Pulmonary artery endothelial cell (primary cell): ENCODE measurements at places on chromosomes 5 and 9. TPM values are rescaled to one million over a fixed set of nuclear protein-coding genes. Genes with fewer than 3 reads are reported as not detected.

- DNase-seq, result no peak
Observed at GRCh38 chr5:109143031-109143430, 266.7 kb downstream of the PJA2 start.

- no peak for DNase-seq
Observed at GRCh38 chr9:91117959-91118703, 243.6 kb downstream of the AUH start.

DNA sequence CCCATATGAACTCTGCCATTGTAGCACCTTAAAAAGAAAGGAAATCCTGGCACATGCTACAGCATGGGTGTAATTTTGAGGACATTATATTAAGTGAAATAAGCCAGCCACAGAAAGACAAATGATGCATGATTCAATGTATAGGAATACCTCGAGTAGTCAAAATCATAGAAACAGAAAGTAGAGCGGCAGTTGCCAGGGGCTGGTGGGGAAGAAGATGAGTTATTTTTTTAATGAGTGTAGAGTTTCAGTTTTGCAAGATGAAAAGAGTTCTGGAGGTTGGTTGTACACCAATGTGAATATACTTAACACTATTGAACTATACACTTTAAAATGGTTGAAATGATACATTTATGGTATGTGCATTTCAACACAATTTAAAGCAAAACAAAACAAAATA is 133.0 kb downstream of the ZDHHC21 start:
- no peak for DNase-seq

- no peak for DNase-seq
Observed at GRCh38 chr5:162128117-162128516, 60.5 kb downstream of the GABRG2 start.

OLFML2A gene
- total RNA-seq, result under 0.01 and 0.04 TPM in 2 replicates

DNA sequence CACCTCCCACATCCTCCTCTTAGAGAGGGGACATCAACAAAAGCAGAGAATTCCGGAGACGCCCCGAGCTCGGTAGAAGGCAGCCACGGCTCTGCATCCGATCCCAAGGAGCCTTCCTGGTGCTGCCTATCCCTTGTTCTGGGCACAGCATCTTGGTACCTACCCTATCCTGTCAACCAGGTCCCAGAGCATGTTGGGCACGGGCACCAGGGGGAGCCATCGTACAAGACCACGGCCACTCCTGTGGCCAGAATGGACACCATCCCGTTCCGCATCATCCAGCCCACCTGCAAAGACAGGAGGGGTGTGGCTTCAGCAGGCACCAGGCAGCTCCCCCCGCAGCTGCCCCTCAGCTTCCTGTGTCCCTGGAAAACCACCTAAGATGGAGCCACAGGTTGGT is 62.7 kb upstream of the ZNF354A start:
- no peak for DNase-seq

GRXCR2 gene
- not detected in 2 replicates for total RNA-seq
